Heart right ventricle (tissue), 16 donors: ENCODE measurements at places on chromosomes 4 and X. TPM values are rescaled to one million over a fixed set of nuclear protein-coding genes. Genes with fewer than 3 reads are reported as not detected.
A peak's percentile ranks its signal among the peaks of the same experiment; 100 is the strongest.

DNA sequence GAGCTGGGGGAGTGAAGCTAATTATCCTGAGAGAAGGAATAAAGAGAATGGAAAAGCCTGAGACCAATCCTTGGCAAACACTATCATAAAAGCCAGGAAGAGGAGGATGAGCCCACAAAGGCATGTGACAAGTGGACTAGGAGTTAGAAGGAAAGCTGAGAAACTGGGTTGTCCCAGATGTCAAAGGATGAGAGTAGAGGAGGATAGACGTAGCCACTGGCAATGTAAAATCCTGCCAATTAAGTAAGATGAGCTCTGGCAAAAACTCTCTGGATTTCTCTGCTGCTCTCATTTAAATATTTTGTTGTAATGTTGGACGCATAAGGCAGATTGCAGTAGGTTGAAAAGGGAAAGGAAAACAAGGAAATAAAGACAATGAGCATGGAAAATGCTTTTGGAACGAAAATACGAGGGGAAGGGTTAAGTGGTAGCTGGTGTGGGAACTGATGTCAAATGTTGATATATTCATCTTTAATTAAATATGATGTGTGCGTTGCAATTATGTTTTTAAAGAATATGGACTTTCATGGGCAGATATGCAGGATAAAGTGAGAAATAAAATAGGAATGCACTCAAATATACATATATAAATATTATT is 14.2 kb upstream of the VEGFC start:
- no peak overlapping the region for H3K4me3 ChIP-seq
- no peaks in the 10 kb centered on the region for H3K36me3 ChIP-seq
- H3K4me1 ChIP-seq = no peaks in the 10 kb centered on the region
- H3K27ac ChIP-seq = no peak overlapping the region
- H3K27me3 ChIP-seq = no peaks in the 10 kb centered on the region
- DNase-seq = no peak

- no peaks in the 10 kb centered on the region for H3K27me3 ChIP-seq
- no peak overlapping the region for H3K4me3 ChIP-seq
- H3K27ac ChIP-seq = peak overlapping the region; percentile 7
- H3K4me1 ChIP-seq = peaks cover 8% of the 10 kb centered on the region
Measured at GRCh38 chr4:14308229-14308651, 680.7 kb upstream of the BOD1L1 start.

- H3K27ac ChIP-seq = peak overlapping the region; percentile 66
- DNase-seq = no peak
- H3K4me1 ChIP-seq = peaks cover 33% of the 10 kb centered on the region
Measured at GRCh38 chr4:123649250-123649644, 252.7 kb downstream of the SPRY1 start.

DNA sequence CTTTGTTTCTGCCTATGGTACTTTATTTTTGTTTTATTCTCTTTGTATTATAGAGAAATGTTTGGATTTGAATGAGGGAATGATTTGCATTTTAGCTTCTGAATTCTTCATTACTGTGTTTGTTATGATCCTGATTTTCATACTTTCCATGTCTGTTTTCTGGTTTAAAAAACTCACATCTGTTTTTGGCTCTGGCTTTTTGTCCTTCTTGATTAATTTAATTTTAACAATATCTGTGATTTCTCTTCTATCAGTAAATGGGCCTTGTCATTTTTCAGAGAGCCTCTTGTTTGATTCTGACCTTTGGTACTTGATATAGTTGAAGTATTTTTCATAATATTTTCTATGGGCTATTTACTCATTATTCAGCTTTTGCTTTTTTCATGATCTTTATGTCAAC is 341.6 kb upstream of the HAND2 start:
- no peak overlapping the region for H3K27ac ChIP-seq
- no peaks in the 10 kb centered on the region for H3K27me3 ChIP-seq
- DNase-seq = no peak

GRCh38 chrX:133726211-133726630 is 259.2 kb downstream of the GPC3 start:
- H3K4me3 ChIP-seq = no peak overlapping the region
- no peaks in the 10 kb centered on the region for H3K27me3 ChIP-seq
- H3K36me3 ChIP-seq = no peaks in the 10 kb centered on the region
- H3K4me1 ChIP-seq = no peaks in the 10 kb centered on the region

The HTRA3 gene
- 32.4 TPM for total RNA-seq

The CFI gene
- total RNA-seq = 11.0 TPM
